Chondrocyte (in vitro differentiated cells): ENCODE measurements at places on chromosomes 4 and X. TPM values are rescaled to one million over a fixed set of nuclear protein-coding genes. Genes with fewer than 3 reads are reported as not detected.

The HPSE gene
- 0.31 to 0.90 TPM (median 0.38 TPM) in 3 replicates for total RNA-seq

The JAKMIP1 gene
- 0.10 TPM in 1 of 3 replicates, not detected in the others for total RNA-seq

The NEXMIF gene
- 0.15 to 0.26 TPM in 2 of 3 replicates, not detected in the other for total RNA-seq

The DOK7 gene
- total RNA-seq, result 0.37 TPM in 1 of 3 replicates, not detected in the others

The FGFBP1 gene
- total RNA-seq, result not detected in 3 replicates

The GLRA2 gene
- total RNA-seq, result not detected in 3 replicates

The FAM47C gene
- not detected in 3 replicates for total RNA-seq

The SPANXN3 gene
- total RNA-seq, result not detected in 3 replicates
